ENCODE measurements at places on chromosomes 7 and 10.
A peak's percentile ranks its signal among the peaks of the same experiment; 100 is the strongest.

DNA sequence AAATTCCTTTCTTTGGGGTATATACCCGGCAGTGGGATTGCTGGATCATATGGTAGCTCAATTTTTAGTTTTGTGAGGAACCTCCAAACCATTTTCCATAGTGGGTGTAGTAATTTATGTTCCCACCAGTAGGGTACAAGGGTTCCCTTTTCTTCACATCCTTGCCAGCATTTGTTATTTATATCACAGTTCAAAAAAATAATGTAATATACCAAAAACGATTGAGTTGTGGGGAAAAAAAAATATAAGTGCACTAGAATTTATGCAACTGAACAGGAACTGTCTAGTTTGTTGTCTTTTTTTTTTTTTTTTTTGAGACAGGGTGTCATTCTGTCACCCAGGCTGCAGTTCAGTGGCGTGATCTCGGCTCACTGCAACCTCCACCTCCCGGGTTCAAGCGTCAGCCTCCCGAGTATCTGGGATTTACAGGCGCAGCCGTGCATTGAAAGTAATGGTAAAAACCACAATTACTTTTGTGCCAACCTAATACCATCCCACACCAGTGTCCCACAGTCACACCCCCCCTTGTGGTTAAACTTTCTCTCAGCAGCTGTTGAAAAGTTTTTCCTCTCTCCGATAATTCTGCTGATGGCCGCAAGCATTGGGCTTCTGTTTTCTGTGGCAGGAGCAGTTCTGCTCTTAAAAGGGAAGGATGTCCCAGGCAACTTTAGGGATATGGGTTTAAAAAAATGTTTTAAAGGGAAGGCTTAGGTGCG is 6.8 kb upstream of the LAT2 start:
- DNase-seq, result peak; percentile 51

GRCh38 chr7:29115130-29115687 is 31.1 kb downstream of the CPVL start:
- DNase-seq, result no peak

- DNase-seq, result no peak
Measured at GRCh38 chr10:100006243-100006886, 3.4 kb downstream of the DNMBP start.

DNA sequence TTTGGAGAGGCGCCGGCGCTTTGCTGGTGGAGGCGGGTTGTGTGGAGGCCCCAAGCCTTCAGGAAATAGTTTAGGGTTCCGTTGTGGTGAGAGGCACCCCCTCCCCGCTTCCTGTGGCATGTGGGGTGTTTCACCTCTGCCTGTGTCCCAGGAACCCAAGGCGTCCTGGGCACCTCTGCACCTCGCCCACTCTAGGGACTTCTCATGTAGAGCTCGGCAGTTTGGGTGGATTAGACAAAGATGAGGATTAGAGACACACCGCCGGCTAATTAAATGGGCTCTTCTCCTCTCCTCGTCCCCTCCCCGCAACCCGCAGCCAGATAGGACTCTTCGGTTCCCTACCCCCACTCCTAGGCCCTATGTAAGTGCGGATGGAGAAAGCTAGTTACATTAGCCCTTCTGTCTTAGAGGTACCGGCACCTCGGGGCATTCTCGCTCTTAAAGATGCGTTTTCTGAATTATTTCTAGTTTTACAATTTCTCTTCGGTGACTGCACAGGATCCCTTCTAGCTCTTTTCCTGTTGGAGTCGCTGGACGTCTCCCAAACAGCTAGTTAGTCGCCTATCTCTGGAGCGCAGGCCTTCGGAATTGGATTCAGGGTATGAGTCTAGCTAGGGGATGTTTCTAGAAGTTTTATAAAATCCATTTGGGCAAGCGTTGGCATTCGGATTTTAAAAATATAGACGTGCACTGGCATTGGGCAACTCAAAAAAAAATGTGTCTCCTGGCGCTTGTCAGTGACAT is 7.8 kb downstream of the PTF1A start:
- DNase-seq, result no peak

DNA sequence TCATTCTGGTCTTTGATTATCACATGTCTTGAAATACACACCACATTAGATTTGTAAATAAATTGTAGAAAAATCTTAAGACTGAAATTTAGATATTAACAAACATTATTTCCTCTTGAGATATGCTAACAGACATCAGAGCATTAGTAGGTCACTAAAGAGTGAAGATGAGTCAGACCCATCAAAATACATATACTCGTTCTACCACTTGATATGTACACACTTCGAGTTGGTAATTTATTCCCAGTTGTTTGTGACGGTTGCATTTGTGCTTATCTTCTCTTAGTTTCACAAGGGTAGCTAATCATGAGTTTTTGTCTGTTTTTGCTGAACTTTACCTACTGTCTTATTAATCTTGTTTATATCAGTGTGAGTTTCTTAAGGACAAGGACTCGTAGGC is 383.4 kb downstream of the AUTS2 start:
- no peak for DNase-seq

- no peak for DNase-seq
Measured at GRCh38 chr7:139773371-139773770, 4.4 kb downstream of the HIPK2 start.

- no peak for DNase-seq
Measured at GRCh38 chr7:147276783-147277370, 1160.3 kb downstream of the CNTNAP2 start.

GRCh38 chr7:52450816-52451215 is 584.6 kb upstream of the POM121L12 start:
- no peak for DNase-seq

DNA sequence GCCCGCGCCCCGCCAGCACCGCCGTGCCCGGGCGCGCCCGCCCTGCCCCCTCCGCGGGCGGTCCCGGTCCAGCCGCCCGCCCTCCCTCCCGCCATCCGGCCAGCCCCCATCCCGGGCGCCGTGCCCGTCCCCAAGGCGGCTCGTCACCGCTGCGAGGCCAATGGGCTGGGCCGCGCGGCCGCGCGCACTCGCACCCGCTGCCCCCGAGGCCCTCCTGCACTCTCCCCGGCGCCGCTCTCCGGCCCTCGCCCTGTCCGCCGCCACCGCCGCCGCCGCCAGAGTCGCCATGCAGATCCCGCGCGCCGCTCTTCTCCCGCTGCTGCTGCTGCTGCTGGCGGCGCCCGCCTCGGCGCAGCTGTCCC is at the start of gene HTRA1:
Gene HTRA1 (plus strand): TSS at position 187 of the 362 bp plus-strand sequence. CDS start 100 bp downstream, at position 287.
- DNase-seq, result no peak

DNA sequence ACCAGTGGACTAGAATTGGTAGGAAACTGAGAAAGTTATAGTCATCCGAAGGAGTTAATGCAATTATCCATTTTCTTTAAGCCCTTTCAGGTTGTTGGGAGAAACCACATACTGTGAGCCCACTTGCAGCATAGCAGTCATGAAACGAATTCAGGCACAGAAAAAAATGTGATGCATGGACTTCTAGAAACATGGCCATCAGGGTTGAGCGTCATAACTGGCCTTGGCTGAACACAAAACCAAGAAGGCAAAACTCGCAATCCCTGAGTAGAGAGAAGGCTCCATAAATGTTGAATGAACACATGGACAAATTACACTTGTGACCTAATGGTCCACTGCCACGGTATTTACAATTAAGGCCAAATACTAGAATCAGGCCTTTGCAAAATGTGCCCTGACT is 121.9 kb downstream of the FAM107B start:
- DNase-seq, result no peak

- DNase-seq, result no peak
Measured at GRCh38 chr7:130393101-130393561, 12.8 kb downstream of the CPA1 start.

DNA sequence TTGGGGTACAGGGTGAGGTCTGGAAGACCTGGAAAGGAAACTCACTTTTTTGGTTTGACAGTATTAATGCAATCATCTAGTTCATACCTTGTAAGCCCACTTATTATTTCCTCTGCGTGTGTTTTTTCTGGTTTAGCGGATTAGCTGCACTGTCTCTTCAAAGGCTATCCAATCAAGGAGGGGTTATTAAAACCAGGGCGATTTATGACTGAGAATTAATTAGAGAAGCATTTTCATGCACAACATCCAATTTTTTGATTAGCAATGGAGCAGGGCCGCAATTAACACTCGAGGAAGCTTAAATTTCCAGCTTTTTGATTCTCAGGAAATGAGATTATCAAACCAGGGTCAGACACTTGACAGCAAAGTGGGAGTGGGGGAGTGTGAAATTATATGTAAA is 248.9 kb downstream of the EXOC4 start:
- no peak for DNase-seq

DNA sequence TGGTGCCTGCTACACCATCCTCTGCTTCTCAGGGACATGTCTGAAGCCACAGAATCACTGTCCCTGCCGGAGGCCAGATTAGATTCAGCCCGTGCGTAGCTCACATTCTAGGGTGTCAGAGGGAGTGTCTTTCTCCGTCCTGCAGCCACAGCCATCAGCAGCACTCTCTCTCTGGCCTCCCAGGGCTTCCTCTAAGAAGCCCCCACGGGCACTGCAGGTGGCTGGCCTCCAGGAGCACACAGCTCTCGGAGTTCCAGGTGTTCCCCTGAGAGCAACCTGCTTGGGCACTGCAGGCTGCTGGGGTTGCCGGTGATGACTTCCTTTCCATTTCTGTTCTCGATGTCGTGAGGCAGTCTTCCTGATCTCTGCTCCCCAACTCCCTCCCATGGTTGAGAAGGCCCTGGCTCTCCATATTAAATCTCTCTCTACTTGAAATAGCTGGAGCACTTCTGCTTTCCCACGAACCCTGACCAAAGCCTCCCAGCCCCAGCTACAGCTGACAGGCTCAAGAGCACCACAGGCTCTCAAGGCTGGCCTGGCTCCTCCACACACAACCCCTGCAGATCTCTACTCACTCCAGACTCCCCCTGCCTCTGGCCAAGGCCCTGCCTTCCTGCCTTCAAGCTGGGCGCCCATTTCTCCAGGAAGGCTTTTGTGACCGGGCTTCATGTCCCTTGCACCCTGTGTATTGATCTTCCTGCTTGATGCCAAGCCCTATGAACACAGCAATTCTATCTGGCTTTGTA is 49.0 kb upstream of the TMEM72 start:
- DNase-seq, result no peak

DNA sequence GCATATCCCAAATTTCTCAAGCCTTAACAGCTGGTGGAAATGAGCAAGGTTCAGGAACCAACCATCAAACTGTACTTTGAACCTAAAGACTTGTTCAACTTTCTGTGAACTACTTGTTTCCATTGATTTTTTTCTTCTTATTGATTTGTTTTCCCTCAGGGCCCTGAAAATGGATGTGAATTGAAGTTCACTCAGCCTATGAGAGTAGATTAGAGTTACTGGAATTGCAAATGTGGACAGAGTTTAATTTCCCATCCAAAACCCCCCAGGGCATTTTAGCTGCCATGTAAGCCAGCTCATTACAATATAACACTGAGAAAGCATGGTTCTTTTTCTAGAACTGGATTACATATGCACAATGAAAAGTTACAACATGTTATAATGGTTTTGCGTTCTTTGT is 1105.7 kb downstream of the REEP3 start:
- no peak for DNase-seq

Data from CMK (cell line).